ENCODE measurements at places on chromosomes 2 and 18. TPM values are rescaled to one million over a fixed set of nuclear protein-coding genes. Genes with fewer than 3 reads are reported as not detected.

KLHL29 gene
- 1.5 TPM for total RNA-seq

- no peaks in the 10 kb centered on the region for H3K27me3 ChIP-seq
- peaks cover 14% of the 10 kb centered on the region for H3K36me3 ChIP-seq
- H3K4me1 ChIP-seq: peaks cover 6% of the 10 kb centered on the region
- no peak overlapping the region for H3K4me3 ChIP-seq
Observed at GRCh38 chr2:226991663-226992062, 155.8 kb downstream of the RHBDD1 start.

NEU2 gene
- total RNA-seq: not detected

GRCh38 chr2:235640377-235640776, 146.5 kb downstream of the AGAP1 start:
- no peak for DNase-seq
- H3K36me3 ChIP-seq: no peaks in the 10 kb centered on the region
- no peak overlapping the region for H3K4me3 ChIP-seq
- no peaks in the 10 kb centered on the region for H3K27me3 ChIP-seq

GRCh38 chr2:8243748-8244400, 438.0 kb upstream of the ID2 start:
- H3K4me1 ChIP-seq: peaks cover 7% of the 10 kb centered on the region
- H3K27me3 ChIP-seq: no peaks in the 10 kb centered on the region
- no peak for DNase-seq
- no peak overlapping the region for H3K4me3 ChIP-seq
- H3K27ac ChIP-seq: no peak overlapping the region
- H3K36me3 ChIP-seq: no peaks in the 10 kb centered on the region

DNA sequence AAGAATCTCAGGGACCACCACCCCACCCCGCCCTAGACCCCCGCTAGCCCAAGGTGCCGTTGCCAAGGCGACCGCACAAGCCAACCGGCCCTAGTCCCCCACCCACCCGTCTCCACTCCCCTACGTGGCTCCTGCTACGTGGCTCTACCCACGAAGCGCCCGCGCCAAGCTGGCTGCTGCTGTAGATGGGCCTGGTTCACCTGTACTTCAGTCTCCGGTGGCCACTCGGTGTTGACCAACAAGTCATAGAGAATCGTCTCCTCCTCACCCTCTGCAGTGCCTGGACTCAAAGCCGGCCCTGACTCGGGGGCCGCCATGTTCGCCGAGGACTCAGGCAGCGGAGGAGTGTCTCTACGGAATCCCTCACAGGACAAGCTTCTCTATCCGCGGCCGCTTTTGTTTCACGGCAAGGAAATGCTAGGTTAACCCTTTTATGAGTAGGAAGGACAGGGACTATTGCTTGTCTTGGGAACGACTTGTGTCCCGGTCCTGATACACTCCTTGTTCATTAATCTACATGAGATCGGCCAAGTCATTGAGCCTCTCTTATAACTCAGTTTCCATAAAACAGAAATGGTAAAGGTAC, at the start of gene NBAS:
Gene NBAS (minus strand): TSS at position 347 of the 586 bp plus-strand sequence. CDS start 30 bp downstream, at position 317.
- peaks cover 8% of the 10 kb centered on the region for H3K36me3 ChIP-seq
- H3K4me1 ChIP-seq: peaks cover 35% of the 10 kb centered on the region
- H3K27ac ChIP-seq: peak within 1 kb of the TSS; percentile 71
- DNase-seq: peak; percentile 83

SGO2 gene
- 1.1 TPM for total RNA-seq

DNA sequence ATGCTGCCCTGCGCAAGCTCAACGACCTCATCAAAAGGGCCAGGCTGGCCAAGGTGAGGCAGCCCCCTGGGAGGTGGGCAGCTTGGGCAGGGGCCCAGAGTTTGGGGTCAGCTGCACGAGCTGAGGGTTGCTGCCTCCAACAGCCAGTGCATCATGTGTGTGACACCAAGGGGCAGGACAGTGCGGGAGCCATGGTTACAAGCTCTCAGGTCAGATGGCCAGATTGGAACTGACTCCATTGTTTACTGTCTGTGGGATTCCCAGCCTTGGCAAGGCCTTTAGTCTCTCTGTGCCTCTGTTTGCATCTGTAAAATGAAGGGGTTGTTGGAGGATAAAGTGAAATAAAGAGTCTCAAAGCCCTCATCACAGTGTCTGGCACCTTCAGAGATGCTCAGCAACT, 26.9 kb downstream of the EHD3 start:
- no peak overlapping the region for H3K4me3 ChIP-seq
- H3K27me3 ChIP-seq: no peaks in the 10 kb centered on the region
- peaks cover 24% of the 10 kb centered on the region for H3K36me3 ChIP-seq
- H3K27ac ChIP-seq: no peak overlapping the region
- no peak for DNase-seq

TUBB8B gene
- total RNA-seq: not detected

CABYR gene
- not detected for total RNA-seq

HAAO gene
- total RNA-seq: 2.7 TPM

- H3K4me3 ChIP-seq: no peak overlapping the region
- no peaks in the 10 kb centered on the region for H3K27me3 ChIP-seq
- DNase-seq: no peak
- no peak overlapping the region for H3K27ac ChIP-seq
- peaks cover 24% of the 10 kb centered on the region for H3K4me1 ChIP-seq
Observed at GRCh38 chr2:43142921-43143438, 83.4 kb downstream of the ZFP36L2 start.

GPR39 gene
- not detected for total RNA-seq

DNA sequence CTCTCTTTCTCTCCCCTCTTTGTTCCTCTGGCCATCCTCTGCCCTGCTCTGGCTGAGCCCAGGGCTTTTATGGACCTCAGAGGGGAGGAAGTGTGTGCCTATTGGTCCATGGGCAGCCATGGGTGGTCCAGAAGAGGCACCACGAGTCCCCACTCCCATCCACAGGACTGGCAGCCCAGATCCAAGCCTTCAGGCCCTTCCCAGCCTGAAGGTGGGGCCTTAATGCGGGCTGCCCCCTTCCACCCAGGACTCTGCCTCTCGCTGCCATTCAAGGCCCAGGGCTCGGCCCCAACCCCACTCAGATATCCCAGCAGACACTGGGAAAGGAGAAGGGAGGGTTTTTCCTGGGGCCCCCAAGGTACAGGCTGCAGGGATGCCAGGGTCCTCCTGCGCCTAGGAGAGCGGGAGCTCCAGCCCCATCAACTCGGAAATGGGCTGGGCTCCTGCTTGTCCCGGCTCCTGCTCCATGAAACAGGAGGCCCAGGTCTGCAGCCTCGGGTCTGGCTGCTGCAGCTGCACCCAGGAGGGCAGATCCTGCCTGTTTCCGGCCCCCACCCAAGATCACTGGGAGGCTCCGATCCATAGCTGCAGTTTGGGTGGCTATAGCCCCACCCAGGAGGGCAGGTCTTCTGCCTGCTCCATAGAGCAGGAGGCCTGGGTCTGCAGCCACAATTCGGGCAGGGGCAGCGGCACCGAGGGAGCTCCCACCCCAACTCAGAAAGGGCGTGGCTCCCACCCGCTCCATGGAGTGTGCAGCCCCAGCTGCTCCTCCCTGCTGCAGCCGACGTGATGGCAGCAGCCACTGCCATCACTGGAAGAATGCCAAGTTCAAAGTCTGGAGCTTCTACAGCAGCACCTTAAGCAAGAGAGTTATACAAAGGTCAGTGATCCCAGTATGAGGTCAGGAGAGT, 116.6 kb upstream of the RBBP8 start:
- H3K4me3 ChIP-seq: no peak overlapping the region
- H3K27me3 ChIP-seq: no peaks in the 10 kb centered on the region
- no peaks in the 10 kb centered on the region for H3K4me1 ChIP-seq
- no peak for DNase-seq

GRCh38 chr18:306608-307255, 38.9 kb upstream of the THOC1 start:
- no peaks in the 10 kb centered on the region for H3K4me1 ChIP-seq
- H3K36me3 ChIP-seq: no peaks in the 10 kb centered on the region
- DNase-seq: no peak
- no peak overlapping the region for H3K27ac ChIP-seq

DNA sequence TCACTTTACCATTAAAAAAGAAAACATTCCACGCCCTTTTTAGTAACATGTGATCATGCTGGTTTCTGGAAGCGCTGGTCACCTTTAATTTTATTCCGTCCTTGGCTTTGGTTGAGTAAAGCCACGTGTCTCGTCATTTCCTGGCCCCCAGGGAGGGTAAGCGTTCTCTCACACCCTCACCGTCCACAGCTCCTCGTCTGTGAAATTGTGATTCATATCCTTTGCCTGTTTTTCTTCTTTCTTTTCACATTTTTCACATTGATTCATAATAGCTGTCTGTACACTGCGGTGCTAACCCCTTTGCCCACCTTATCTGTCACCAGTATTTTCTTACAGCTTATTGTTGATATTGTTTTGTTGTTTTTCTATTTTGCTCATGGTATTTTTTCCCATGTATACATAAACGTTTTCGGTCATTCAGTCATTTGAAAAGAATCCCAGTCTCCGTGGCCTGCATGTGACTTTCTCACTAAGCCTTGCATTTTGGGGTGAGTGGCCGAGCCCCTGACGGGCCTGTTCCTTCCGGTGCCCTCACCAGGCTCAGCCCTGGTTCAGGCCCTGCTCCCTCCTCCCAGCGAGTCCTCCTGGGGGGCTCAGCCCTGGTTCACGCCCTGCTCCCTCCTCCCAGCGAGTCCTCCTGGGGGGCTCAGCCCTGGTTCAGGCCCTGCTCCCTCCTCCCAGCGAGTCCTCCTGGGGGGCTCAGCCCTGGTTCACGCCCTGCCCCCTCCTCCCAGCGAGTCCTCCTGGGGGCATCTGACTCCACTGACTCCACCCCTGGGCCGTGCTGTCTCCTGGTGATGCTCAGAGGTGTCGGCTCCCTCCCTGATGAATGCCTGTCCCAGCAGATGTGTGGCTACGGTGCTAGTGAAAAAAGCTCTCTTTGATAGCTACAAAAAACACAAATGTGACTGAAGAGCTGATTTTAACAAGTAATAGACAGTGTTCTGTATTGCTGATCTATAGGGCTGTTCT, 249.7 kb upstream of the PXDN start:
- no peak for DNase-seq
- no peak overlapping the region for H3K27ac ChIP-seq
- no peak overlapping the region for H3K4me3 ChIP-seq
- H3K27me3 ChIP-seq: no peaks in the 10 kb centered on the region

SLC39A6 gene
- total RNA-seq: 12.9 TPM

GBX2 gene
- total RNA-seq: not detected

ANKRD30B gene
- not detected for total RNA-seq

DNA sequence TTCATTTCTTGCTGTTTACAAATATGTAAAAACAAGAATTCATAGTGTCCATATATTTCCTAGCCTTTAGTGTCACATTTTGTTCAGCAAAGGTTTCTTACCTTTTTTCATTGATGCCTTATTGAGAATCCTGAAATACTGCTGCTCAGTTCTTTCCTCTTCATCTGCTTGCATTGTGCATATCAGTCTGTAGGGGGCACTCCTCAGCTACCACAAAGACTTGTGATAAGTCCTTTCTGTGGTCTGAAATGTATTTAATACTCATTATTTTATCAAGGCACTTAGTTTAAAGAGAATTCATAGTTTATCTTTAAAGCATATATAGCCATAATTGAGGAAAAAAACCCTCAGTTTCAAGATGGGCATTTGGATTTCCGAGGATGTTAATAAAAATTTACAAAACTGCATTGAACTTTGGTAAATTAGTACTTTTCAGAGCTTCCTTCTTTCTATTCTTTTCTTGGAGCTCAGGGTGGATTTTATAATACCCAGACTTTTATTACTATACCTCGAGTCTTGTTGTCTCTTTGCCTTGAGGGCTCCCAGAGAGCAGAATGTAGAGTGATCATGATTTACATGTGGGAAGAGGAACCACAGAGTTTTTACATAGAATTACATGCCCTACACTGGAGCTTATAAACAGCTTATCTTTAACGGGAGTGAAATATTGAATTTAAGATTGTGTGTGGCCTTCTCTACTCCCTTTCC, 570.1 kb downstream of the PLCL1 start:
- no peaks in the 10 kb centered on the region for H3K36me3 ChIP-seq
- H3K27ac ChIP-seq: no peak overlapping the region
- peaks cover 2% of the 10 kb centered on the region for H3K27me3 ChIP-seq
- H3K4me1 ChIP-seq: no peaks in the 10 kb centered on the region

GRCh38 chr2:6657136-6657535, 208.6 kb downstream of the CMPK2 start:
- no peak overlapping the region for H3K4me3 ChIP-seq
- no peaks in the 10 kb centered on the region for H3K4me1 ChIP-seq
- no peaks in the 10 kb centered on the region for H3K27me3 ChIP-seq
- DNase-seq: no peak
- no peaks in the 10 kb centered on the region for H3K36me3 ChIP-seq

DNA sequence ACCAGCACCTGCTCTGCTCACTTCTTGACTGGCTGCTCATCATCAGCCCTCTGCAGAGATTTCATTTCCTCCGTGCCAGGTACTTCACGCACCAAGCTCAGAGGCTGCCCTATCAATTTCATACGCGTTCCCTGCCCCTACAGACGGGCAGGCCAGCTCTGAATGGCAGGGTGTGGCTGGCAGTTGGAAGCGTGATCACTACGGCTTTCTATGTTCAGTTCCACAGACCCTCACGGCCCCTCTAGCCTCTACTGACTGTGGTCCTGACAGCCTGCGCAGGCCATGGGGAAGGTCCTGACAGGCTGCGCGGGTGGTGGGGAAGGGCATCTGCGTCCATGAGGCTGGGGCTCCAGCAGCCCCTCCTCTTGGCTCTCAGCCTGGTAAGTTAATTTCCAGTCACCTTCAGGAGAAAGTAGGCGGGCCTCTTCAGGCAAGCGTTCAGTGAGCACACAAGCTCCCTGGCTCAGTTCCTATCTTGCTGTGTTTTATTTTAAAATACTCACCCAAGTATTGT, 154.8 kb downstream of the ZNF236 start:
- H3K27me3 ChIP-seq: no peaks in the 10 kb centered on the region
- no peak for DNase-seq
- peaks cover 16% of the 10 kb centered on the region for H3K4me1 ChIP-seq
- no peaks in the 10 kb centered on the region for H3K36me3 ChIP-seq
- peak overlapping the region; percentile 18 for H3K4me3 ChIP-seq
- H3K27ac ChIP-seq: no peak overlapping the region

VWA3B gene
- total RNA-seq: not detected

TPO gene
- total RNA-seq: 10.6 TPM

- DNase-seq: no peak
- H3K27me3 ChIP-seq: no peaks in the 10 kb centered on the region
- H3K4me3 ChIP-seq: no peak overlapping the region
- peaks cover 5% of the 10 kb centered on the region for H3K36me3 ChIP-seq
- peak overlapping the region; percentile 25 for H3K27ac ChIP-seq
Observed at GRCh38 chr2:66456183-66457041, 21.5 kb downstream of the MEIS1 start.

ZNF385B gene
- total RNA-seq: 1.8 TPM

RIT2 gene
- not detected for total RNA-seq

STARD6 gene
- total RNA-seq: not detected
